ENCODE measurements at places on chromosomes 1 and 21.

DNA sequence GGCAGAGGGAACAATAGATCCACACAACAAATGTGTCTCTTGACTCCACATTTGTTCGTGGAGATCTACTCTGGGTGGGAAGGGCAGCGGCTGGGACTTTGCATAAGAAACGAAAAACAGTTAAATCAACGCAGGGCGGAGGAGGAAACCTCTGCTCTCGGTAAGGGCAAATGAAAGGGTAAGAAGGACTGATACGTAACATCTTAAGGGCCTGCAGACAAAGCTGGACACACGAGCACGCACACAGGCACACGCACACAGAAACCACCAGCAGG, 57.3 kb downstream of the MRPL37 start:
- DNase-seq, result no peak

DNA sequence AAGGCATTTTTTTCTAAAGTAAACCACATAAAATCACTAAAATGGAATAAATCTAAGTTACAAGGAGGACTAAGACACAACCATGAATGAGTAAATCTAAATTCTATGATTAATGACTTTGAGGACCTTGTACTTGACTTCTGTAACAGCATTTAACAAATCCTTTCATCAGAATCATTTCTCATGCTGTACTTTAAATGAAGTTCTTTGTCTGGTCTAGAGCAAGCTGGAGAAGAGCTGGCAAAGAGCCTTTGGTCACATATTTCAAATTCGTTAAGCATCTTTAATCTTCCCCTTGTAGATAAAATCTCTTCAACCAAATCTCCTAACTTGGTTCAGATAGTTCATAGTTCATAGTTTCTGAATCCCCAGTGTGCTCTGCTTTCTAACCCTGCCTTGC, 405.4 kb downstream of the PTPRC start:
- no peak for DNase-seq

DNA sequence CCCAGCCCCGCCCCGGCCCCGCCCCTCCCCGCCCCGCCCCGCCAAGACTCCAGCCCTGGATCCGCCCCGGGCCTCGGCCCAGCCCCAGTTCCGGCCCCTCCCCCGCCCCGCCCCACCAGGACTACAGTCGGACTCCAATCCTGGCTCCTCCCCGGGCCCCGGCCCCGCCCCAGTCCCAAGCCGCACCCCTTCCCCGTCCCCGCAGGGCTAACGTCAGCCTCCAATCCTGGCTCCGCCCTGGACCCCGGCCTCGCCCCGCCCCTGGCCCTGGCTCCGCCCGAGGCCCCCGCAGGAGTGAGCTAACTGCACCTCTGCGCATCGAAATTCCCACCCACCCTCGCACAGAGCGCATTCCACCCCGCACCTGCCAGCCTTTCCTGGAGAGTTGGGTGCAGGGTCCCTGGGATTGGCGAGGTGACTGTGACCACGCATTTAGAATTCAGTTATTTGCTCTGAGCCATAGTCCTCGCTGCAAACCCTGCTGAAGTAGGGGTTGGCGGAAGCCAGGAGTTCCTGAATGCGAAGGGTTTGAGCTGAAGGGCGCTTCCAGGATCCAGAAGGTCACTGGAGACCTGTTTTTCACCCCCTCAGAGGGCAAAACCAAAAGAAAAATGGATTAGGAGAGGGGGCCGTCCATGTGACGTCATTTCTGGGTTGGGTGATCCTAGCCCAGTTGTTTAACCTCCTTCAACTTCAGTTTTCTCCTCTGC, 588 bp upstream of the IGSF8 start:
- peak; percentile 97 for DNase-seq

GRCh38 chr1:47190509-47190855, 646 bp upstream of the PDZK1IP1 start:
- no peak for DNase-seq
